ENCODE measurements at places on chromosomes 11 and 22. TPM values are rescaled to one million over a fixed set of nuclear protein-coding genes. Genes with fewer than 3 reads are reported as not detected.

- DNase-seq: no peak
These were observed 6.5 kb downstream of the KREMEN1 start for GRCh38 chr22:29079218-29079901.

- DNase-seq: no peak
These were observed 30.6 kb upstream of the TFIP11 start for GRCh38 chr22:26542831-26543230.

Gene TRIM77
- not detected for total RNA-seq

Gene OR52N4
- total RNA-seq: not detected

Gene PGA5
- total RNA-seq: not detected

GRCh38 chr22:44586999-44587736, 89.1 kb upstream of the RTL6 start:
- DNase-seq: peak; percentile 12

- no peak for DNase-seq
These were observed 25.6 kb upstream of the MMP12 start for GRCh38 chr11:102900346-102900745.

GRCh38 chr11:56906683-56907148, 82.0 kb upstream of the OR5AK2 start:
- no peak for DNase-seq

Gene RIC3
- total RNA-seq: 12.9 TPM

GRCh38 chr11:12087075-12088004, 23.1 kb upstream of the MICAL2 start:
- no peak for DNase-seq

Gene NRIP3
- total RNA-seq: 1.9 TPM

GRCh38 chr22:48772286-48772907, 1055.3 kb downstream of the BRD1 start:
- no peak for DNase-seq

DNA sequence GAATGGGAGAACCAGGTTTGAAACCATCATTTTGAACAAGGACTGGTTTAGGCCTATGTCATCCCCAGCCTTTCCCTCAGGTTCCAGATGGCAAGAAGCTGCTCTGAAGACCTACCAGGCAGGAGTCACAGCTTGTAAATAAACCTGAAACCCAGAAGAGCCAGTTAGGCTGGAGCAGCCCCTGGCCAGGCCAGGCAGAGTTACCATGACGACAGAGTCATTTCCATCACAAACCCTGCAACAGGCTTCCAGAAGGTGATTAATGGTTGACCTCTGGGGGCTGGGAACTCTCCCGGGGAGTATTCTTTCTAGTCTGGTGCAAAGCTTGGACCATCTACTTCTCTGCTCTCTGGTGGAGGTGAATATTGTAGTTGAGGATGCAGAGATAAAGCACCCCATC, 164.1 kb upstream of the NCAM1 start:
- DNase-seq: no peak

Gene SUSD2
- 3.2 TPM for total RNA-seq

DNA sequence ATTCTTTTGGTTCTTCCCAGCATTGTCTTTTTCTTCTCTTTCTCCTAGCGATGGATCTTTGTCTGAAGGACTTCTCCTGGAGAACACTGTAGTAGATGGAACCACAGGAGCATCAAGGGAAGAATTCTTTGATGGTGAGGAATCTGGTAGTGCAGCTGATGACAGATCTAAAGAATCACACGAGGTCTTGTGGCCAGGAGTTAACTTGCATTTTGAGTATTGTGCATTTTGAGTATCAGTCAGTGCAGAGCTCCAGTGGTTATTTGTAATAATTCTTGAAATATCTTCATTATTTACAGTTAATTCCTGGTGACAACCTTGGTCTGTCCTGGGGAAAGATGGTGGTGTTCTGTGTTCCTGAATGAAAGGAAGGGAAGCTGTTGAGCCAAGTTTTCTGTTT, 14.5 kb upstream of the POGLUT3 start:
- no peak for DNase-seq

DNA sequence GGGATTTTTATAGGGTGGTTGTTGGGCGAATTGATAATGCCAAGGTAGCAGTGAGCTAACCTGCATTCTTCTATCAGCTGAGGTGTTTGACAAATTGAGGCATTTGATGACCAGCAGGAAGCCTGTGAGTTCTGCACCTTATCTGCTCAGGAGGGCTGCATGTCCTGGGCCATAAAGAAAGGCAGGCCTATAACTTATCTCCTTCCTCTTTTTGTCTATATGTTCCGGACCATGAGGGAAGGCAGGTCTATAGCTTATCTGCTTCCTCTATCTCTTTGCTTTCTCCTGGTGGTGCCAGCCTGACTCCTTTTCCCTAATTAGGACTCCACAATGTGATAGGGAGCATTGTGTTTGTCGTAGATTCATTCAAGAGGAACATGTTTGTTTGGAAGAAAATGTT, 8.6 kb upstream of the JAM3 start:
- no peak for DNase-seq

DNA sequence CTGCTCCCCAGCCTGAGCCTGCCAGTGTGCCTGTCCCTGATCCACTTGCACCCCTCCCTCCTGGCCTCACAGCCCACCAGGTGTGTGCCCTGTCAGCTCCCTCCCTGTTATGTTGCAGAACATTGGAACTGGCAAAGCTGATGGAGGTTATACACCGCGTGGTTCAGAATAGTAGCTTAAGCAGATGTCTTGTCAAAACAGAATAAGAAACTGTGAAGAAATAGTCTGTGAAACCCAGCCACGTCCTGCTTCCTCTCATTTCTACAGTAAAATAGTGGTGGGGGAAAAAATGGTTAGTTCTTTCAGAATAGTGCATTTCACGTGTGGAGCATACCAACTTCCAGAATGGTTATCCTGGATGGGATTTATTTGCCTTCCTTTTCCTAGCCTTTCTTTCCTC, 161.2 kb upstream of the NAV2 start:
- DNase-seq: no peak

- no peak for DNase-seq
These were observed 21.2 kb downstream of the KMT5B start for GRCh38 chr11:68191661-68192579.

GRCh38 chr11:103798446-103798845, 238.0 kb upstream of the DDI1 start:
- no peak for DNase-seq

DNA sequence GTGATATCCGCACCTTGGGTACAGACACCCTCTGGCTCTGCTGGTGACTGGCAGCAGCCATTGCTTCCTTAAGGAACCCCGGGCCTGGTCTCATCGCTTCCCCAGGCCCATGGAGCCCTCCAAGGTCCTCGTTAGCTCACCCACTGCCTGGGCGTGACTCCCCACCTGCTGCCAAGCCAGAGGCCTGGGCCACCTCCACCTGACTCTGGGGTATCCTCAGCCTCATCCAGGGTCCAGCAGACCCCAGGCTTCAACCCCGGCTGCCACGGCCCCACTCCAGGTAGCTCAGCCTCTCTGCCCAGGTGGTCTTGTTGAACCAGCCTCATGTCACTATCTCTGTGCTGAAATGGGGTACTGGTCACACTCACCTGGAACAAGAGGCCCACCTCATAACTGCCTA, 337.9 kb downstream of the BRD1 start:
- DNase-seq: no peak
